NCI-H460 (cell line): ENCODE measurements at places on chromosomes 4 and X. TPM values are rescaled to one million over a fixed set of nuclear protein-coding genes. Genes with fewer than 3 reads are reported as not detected.
A peak's percentile ranks its signal among the peaks of the same experiment; 100 is the strongest.

DNA sequence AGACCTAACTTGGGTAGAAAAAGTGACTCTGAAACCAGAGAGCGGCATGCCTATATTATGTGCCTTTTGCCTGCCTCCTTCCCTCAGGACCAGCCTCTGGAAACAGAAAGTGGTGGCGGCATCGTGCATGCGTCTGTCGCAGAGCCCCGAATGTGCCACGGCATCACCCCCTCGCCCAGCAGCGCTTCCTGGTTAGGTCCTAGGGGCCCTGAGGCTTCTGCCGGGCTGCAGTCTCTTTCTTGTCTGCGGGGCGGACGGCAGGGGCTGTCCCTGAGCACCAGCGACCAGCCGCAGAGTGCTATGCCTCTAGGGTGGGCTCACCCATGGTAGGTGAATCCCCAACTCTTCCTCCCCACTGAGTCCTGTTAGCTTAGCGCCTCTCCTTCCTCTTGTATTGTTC, 68.7 kb downstream of the VSIG4 start:
- no peak for DNase-seq

CPLX1 gene
- 0.10 and 0.61 TPM in 2 replicates for total RNA-seq

- no peak for DNase-seq
Observed at GRCh38 chrX:136165406-136165805, 18.1 kb downstream of the FHL1 start.

- no peak for DNase-seq
Observed at GRCh38 chrX:152528193-152528592, 77.1 kb upstream of the GABRA3 start.

GRCh38 chrX:13721819-13722519, 12.5 kb downstream of the TRAPPC2 start:
- no peak for DNase-seq

DNA sequence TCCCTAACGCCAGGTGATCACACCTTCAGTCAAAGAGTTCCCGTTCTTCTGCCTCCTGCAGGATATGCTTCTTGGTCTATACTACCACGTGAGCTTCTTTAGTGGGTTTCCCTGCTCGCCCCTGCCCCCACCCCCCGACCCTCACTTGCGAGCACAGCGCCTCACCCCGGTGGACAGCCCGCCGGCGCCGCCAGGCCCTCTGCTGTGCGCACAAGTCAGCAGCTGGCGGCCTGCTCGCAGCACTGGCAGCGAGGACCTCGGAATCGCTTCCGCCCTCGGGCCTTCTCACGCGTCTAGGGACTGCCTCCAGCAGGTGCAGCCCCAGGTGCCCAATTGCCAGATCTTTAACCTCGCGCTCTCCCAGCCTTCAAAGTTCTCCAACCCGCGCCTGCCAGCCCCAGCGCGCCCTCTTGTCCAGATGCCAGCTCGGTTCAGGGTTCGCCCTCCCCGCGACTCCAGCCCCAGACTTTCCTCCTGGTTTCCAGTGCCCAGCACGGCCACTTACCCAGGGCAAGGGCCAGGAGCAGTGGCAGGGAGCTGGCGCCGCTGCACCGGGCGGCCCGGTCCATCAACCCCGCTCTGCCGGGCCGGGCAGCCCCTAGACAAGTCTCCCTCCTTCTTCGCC, 454 bp downstream of the BTC start:
- DNase-seq: peak; percentile 23

DNA sequence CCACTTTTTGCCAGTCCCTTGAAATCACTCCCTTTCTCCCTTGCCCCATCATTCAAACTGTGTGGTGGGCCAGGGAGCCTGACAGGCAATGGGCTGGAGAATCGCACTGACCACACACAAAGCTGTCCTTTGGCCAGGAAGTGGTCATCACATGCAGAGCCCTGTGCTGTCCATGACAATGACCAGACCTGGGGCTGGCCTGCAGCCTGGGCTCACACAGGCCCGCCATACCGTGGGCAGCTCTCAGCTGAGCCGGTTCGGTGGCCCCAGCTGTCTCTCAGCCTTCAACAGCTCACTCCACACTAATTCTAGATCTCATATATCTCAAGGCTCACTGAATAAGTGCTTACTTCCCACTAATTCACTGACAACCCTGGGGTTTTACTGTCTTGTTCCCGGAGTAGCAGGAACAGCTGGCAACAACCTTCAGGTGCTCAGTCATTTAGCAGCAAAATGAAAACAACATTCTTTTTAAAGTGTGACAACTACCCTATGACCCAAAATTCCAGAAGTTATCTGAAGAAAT, 48.0 kb downstream of the USP46 start:
- DNase-seq: no peak

ASB5 gene
- total RNA-seq: 0.17 TPM in 1 of 2 replicates, not detected in the other

- DNase-seq: no peak
Observed at GRCh38 chr4:119623025-119623424, 5.6 kb downstream of the PDE5A start.

- no peak for DNase-seq
Observed at GRCh38 chr4:13957871-13958270, 330.3 kb upstream of the BOD1L1 start.

- no peak for DNase-seq
Observed at GRCh38 chr4:187478292-187479140, 517.1 kb upstream of the ZFP42 start.
